ENCODE measurements at places on chromosomes 13 and 19. TPM values are rescaled to one million over a fixed set of nuclear protein-coding genes. Genes with fewer than 3 reads are reported as not detected.

DNA sequence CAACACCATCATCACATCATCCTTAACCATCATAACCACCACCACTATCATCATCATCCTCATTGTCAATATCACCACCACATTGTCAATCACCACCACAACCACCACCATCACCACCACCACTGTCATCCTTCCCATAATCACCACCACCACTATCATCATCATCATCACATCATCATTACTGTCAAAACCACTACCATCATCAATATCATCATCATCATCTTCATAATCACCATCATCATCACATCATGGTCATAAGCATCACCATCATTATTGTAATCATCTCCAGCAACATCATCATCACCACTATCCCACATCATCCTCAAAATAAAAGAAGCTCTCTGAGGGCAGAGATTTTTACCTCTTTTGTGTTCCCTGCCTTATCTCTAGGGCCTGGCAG is 52.2 kb downstream of the MBD3L1 start:
- DNase-seq, result no peak

The TEAD2 gene
- total RNA-seq, result 5.8 TPM

- no peak for DNase-seq
Measured at GRCh38 chr13:70108356-70109105, at the start of gene KLHL1. Gene KLHL1, minus strand, starts transcription at chr13:70108452. Its CDS starts 753 bp downstream, at chr13:70107699.

The CGB5 gene
- total RNA-seq, result not detected

DNA sequence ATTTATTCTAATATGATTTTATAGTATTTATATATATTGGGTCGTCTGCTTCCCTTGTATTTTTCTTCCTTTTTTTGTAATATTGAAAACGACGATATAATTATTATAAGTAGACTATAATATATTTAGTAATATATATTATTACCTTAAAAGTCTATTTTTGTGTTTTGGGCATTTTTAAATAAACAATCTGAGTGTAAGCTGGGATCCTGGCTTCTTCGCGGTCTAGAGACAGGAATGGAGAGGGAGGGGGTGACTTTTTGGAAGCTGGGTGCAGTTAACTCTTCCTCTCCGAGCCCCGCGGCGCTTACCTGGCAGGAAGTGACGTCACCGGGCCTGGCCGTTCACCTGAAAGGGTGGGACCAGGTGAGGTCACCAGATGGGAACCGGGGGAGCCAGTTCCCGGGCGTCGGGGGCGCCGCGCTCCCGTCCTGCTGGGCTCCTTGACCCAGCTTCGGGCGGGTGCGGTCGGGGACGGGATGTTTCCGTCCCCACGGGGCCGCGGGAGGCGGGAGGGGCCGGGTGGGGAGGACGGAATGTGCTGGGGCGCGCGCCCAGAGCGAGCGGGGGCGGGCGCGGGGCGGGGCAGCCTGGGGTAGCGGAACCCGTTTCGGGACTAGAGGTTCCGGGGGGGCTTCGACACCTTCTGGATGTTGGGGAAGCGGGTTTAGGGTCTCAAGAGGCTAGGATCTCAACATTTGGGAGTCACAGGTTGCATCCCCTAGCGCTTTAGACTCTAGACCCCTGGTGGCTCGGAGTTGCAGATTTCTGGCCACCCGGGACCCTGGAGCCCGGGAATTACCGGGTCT is 2.8 kb downstream of the ZFP36 start:
- peak; percentile 89 for DNase-seq

The SIGLEC8 gene
- total RNA-seq, result 0.67 TPM

GRCh38 chr13:77898097-77898496 is 20.5 kb downstream of the EDNRB start:
- no peak for DNase-seq

GRCh38 chr13:39787086-39787487 is 131.6 kb downstream of the COG6 start:
- no peak for DNase-seq

DNA sequence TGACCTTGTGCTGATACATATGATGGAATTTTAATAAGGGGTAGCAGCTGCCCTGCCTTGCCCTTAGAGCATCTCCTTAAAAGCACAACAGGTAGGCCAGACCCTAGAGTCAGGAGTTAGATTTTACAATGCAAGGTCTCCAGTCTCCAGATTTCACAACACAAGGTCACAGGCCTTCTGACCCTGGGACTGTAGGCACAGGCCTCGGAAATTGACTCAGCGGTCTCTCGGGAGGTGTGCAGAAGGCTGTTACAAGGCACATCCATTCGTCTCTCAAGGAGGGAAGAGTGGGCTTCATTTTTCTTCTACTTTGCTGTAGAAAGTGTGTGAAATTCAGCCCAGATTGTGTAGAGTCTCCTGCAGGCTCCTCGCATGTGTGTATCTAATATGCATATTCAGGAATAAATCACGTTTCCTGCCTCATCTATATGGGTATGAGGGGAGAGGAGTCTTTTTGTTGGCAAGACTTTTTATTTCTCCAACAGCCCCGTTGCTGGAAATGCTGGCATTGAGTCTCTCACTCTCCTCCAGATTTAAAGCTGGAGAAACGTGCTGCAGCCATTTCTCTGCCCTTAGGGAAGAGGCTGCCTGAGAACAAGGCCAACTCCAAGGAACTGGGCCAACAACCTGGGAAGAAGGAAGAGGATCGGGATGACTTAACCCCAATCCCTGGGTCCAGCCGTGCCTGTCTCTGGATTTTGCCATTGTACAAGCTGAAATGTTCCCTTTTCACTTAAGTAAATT is 24.5 kb downstream of the UQCRFS1 start:
- no peak for DNase-seq

DNA sequence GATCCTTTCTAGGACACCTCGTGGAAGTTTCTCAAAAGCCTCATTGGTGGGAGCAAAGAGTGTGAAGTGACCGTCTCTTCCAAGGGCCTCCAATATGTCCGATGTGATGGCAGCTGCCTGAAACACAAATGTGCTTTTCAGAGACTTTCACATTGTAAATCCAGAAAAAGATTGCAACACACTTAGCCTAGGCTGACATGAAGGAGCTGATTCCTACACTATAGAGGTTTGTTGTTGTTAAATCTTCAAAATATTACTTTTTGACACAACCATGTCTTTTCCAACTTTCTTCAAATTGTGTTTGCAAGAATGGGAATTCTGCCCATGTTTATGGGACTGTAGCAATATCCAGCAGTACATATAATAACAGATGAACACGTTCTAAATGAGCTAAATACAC is 12.4 kb downstream of the POSTN start:
- DNase-seq, result no peak

GRCh38 chr13:27352698-27353097 is 71.7 kb upstream of the GTF3A start:
- DNase-seq, result no peak

DNA sequence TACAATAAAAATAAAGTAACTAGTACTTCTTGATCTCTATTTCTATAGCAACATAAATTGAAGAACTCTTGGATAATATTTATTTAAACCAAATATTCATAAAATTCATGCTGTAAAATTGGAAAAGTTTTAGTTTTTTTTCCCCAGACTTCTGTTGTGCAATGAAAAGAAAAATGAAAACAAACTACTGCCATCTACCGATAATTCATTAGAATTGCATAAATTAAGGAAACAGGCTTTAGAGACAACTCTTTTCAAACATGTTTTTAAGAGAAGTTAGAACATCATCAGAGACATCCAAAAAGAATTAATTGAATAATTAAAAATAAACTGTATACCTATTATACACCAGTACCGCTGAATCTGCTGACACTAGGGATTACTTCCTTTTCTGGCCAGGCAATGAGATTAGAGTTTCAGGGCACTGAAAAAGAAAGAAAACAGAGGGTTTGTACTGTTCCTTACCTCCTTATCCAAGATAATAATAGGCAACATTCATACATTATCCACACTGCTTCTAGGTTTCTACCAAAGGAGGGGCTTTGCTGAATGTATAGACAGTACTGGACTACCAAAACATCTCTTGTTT is 4.9 kb downstream of the CCDC122 start:
- no peak for DNase-seq

DNA sequence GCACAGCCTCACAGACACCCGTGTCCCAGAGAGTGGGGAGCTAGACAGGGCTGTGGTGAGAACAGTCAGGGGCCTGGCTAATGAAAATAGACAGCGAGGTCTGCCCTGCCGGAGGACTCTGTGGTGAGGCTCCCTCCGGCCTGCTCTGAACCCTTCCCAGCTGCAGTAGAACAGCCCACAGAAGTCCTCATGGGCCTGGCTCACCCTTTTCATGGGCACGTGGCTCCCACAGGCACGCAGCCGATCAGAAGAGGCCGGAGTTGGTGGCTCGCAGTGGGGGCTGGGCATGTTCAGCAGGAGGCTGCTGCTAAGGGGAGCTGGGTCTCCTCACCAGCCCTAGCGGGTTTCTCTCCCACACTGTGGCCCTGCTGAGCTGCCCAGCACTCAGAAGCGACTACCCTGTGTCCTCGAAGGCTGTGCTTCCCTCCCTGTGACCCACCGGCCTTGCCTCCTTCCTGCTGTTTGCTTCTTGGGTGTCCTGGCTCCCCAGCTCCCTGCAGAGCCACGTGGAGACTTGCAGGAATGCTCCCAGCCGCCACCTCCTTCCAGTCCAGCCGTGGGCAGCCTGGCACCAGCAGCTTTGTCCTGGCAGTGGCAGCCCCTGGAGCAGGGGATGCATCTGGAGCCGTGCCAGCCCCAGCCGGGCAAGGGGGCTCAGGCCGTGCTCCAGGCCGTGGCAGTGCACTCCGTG is 138.7 kb downstream of the KDM4B start:
- DNase-seq, result no peak

The TTC9B gene
- total RNA-seq, result not detected

The IGSF23 gene
- 20.7 TPM for total RNA-seq

DNA sequence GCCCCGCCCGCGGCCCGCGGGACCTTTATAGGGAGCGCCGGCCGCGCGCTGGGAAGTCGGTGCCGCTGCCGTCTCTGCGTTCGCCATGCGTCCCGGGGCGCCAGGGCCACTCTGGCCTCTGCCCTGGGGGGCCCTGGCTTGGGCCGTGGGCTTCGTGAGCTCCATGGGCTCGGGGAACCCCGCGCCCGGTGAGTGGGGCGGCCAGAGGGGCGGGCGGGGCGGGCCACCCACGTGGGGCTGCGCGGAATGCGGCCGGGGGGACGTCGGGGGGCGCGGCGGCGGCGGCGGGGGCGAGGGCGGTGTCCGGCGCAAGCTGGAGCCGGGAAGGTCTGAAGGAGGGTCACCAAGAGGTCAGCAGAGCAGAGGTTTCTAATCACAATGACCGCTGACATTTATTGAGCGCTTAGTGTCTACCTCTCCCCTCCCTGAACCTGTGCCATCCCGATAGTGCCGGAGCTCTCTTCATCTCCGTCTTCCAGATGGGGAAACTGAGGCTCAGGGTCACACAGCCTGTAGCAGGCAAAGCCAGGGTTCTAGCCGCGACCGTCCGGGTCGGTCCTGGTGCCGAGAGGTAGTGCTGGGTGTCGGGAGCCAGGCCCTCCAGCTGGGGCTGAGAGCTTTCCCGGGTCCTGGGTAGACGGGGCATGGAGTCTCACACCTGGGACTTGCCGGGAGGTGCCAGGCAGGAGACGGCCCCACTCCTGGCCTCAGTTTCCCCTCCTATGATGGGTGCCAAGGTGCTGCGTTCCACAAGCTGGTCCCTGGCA is at the start of gene FSTL3:
TSS of gene FSTL3 (plus strand) at position 54 of the 767 bp plus-strand sequence. CDS start at position 86, 32 bp downstream.
- no peak for DNase-seq

DNA sequence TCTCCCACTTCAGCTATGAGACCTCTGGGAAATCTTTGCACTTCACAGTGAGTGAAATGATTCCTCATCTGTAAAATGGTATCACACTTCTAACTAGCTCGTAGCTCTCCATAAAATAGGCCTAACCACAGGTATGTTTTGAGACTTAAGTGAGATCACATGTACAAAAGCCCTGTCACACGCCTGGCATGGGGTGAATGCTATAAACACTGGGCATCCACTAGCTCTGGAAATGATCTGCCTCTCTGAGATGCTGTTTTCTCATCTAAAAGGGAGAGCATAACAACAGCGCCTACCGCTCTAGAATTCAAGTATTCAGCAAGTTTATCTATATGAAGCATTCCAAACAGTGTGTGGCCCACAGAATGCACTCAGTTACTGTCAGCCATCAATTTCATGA is 2.2 kb downstream of the AKT2 start:
- DNase-seq, result no peak

DNA sequence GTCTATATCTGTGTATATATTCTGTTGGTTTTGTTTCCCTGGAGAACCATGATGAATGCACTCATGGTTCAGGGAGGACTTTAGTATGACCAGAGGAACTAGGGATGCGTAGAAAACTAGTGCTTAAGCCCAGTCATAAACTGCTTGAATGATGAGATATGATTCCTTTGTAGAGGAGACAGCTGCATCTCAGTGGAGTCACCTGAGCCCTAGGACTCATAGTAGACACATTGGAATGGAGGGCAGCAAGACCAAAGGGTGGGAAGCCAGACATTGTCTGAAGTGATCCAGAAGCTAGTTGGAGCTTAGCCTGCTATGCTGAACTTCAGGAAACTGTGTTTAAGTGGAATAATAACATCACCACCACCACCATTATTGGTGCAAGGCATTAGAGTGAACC is 89.5 kb upstream of the SPATA13 start:
- DNase-seq, result no peak

DNA sequence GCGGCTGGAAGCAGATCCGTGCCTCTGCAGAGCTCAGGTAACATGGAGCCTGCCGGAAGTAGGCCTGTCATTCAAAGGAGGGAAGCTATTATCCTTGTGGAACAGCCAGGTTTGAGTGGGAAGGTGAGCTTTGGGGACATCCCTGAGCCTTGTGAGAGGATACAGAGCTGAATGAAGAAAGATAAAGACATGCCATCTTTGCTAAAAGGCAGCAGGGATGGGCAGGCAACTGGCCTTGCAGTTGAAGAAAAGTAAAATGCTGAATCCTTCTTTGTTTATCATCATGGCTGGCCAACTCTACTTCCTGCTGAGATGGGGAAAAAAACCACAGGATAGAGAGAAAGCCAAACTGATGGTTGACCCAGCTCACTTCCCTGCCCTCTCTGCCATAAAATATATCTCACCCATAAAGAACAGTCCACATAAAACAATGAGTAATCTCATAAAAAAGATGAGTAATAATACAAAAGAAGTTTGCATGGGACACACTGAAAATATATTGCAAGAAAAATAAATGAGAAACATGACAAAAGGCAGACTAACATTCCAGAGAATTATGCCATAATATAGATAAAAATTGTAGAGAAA is 226.3 kb downstream of the DLEU7 start:
- no peak for DNase-seq

The TEX101 gene
- not detected for total RNA-seq

- no peak for DNase-seq
Measured at GRCh38 chr19:29872224-29872731, 60.5 kb downstream of the CCNE1 start.
